Fibroblast of skin of right quadriceps (primary cell): ENCODE measurements at places on chromosomes 6 and 20.

DNA sequence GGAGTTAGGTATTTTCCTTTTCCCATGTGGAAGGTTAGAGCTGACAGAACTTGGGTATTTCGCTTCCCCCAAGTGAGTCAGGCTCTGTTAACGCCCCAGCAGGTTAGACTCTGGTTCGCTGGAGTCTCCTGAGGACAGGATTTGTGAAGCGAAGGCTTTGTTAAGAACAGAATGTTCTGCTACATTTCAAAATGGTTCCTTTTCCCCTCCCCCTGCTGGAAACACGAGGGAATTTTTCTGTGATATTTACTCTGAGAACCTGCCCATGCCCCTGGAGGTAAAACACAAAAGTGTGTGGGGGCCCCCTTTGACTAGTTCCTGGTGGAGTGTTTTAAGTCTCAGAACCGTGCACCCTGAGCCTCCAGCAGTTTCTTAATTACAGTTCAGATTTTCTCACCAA, 731.4 kb upstream of the CITED2 start:
- DNase-seq: peak; percentile 8

GRCh38 chr6:161214722-161215121, 59.1 kb downstream of the AGPAT4 start:
- no peak for DNase-seq

- DNase-seq: peak; percentile 32
Observed at GRCh38 chr6:38871741-38872568, 156.8 kb downstream of the DNAH8 start.

- peak; percentile 63 for DNase-seq
Observed at GRCh38 chr6:109242925-109243324, 139.3 kb downstream of the CD164 start.

- peak; percentile 2 for DNase-seq
Observed at GRCh38 chr6:24154121-24154520, 28.1 kb downstream of the NRSN1 start.

- DNase-seq: no peak
Observed at GRCh38 chr20:49542514-49542991, 25.4 kb downstream of the PTGIS start.

- DNase-seq: no peak
Observed at GRCh38 chr6:37551002-37551401, 51.3 kb upstream of the CCDC167 start.

DNA sequence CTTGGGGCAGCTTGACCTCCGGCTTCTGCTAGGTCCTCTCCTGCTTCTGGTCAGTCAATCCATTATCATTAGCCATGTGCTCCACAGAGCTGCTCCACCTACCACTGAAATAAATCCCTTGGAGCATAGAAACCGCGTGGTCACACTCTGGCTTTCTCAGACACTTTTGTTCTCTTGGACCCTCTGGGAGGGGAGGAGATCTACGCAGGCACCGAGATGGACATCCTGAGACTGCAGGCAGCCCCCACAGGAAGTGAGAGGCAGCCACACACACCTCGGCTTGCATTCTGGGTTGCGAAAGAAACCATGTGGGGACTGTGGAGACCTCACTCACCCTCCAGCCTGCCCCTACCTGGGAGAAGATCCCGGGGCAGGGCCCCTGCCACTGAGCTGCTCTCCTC, 79.5 kb downstream of the FYN start:
- no peak for DNase-seq

GRCh38 chr20:18058661-18059467, 1.1 kb upstream of the OVOL2 start:
- DNase-seq: no peak

DNA sequence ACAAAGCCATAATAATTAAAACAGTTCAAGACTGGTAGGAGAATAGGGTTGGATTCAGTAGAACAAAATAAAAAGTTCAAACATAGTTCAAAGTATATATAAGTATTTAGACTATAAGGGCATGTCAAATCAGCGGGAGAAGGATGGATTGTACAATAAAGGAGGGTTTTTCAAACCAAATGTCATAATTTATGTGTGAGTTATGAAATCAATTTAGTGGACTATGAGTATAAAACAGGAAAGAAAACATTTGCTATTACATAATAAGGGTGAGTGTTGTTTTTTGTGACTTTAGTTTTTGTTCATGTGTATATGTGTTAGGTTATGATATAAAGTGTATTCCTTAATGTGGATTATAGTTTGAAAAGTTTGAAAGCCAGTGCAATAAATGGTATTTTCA, 10.6 kb downstream of the ORC3 start:
- DNase-seq: no peak

DNA sequence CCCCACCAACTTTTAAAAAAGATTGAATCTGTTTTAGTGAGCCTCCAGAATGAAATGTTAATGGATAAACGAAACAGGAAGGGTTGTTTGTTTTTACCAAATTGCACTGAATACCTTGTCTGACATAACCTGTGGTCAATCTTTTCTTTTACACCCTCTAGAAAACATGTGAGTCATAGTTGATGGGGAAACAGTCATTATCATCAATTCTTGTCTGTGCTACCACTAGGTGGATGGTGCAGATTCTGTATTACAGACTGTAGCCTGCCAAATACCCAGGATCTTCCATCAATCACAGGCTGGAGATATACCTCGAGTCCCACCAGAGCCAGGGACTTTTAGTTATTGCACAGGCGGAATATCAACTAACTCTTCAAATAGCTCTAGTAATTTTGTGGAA, 29.5 kb upstream of the PKIB start:
- DNase-seq: no peak

- DNase-seq: no peak
Observed at GRCh38 chr6:50979171-50979525, 160.5 kb downstream of the TFAP2B start.

GRCh38 chr6:112281821-112282615, 27.7 kb upstream of the LAMA4 start:
- peak; percentile 90 for DNase-seq

DNA sequence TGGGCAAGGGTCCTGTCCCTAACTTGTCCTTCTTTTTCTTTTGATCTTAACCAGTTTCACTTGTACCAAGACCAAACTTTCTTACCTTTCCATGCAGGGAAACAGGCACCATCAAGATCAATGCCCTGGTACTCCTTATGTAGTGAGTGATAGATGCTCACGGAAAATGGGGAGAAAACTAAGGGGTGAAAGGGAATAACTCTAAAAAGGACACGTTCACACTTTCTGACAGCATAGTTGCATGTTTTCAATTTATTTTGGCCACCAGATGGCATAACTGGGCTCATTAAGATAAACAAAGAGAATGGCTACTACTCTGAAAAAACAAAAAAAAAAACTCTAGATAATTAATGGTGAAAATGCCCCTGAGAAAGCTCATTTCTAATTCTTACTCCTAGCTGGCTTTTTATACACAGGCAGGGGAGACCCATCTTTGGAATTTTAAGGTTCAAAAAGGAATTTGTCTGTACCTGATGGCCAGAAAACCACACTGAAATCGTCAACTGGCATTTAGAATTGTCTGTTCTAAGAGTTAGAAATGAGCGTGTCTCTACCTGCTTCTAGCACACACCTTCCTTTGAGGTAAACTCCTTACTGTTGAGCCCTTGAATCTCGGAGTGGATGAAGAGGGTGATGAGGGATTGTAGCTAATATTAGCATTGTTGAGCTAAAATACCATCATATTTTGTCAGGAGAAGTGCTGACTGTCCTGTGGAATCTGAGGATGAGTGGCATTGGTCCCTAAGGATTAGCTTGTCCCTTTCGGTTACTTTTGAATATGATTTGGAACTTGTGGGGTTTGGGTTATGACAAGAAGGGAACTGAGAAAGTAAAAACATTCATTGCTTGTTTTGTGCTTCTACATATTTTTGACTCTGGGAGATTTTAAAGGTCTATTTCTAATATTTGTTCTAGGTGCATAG, 62.2 kb upstream of the DDR1 start:
- DNase-seq: peak; percentile 51

DNA sequence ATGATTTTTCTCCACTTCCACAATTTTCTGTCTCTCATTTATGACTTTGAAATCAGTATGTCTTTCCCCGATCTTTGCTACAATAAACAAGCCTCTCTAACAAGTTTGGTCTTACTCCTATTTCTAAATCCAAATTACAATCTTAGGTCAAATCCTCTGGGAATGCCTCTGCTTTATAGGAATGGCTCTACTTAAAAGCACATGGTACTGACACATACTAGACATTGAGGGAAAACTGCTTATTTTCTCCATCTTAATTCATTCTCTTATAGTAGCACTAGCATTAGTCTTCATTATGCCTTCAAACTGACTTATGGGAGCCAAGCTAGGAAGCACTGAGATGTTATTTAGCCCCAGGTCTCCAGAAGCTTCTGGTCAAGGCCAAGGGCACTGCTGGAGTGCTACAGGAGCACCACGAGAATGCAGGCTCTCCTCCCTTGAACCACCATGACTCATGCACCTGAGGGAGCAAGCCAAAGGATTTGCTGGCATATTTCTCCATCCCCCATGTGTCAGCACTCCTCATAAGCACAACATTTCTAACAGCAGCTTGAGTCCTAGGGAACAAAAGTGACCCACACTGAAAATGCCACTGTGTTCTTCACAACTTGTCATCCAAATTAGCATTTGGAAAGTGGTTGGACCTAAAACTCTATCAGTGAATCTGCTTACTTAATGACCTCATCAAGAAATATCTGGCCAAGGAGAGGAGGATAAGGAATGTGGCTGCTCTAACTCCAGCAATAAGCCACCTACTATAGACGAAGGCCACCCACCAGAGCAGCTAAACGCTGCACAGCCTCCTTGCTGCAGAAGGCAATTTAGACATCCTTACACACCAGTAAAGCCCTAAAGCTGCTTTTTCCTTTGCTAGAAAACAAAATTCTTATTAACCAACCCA, 156.8 kb upstream of the KCNQ5 start:
- DNase-seq: peak; percentile 79

DNA sequence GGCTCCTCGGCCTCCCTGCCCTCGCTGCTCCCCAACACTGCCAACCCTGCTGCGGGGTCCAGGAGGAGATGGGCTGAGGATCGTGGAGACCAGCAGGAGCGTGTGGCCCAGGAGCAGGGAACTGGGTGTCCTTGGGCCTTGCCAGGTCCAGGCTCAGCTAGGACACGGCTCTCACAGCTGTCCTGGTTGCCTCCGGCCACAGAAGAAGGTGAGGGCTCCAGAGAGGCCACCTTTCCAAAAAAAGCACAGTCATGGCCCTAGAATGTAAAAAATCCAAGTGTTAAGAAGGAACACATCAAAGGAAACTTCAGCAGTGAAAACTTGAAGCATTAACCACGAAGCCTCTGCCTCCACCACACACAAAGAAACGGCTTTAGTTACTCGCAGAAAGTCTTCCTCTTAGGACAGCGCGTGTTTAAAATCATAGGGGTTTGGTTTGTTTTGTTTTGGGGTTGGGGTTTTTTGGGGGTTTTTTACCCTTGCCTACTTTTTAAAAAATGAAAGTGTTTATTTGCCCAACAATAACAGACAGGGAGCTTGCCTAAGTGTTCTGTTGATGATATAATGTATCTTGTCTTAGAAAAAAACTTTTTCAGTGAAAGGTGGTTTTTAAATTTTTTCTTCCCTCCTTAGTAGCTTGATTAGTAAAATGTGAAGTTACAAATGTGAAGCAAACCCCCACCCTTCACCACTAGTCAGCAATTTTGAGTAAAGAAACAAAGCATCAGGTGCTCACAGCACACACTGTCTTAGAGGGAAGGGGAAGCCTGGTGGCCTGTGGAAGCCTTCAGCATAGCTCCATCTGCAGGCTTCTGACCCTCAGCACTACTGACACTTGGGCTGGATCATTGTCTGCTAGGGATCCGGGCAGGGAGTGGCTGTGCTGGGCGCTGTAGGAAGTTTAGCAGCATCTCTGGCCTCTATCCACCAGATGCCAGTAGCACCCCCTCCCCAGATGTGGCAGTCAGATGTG, 60.0 kb downstream of the PTPN1 start:
- no peak for DNase-seq

- no peak for DNase-seq
Observed at GRCh38 chr6:1015825-1016224, 296.1 kb upstream of the FOXQ1 start.

GRCh38 chr20:53080969-53081871, 109.1 kb downstream of the TSHZ2 start:
- peak; percentile 58 for DNase-seq

- DNase-seq: peak; percentile 9
Observed at GRCh38 chr20:6940048-6940447, 172.6 kb downstream of the BMP2 start.

DNA sequence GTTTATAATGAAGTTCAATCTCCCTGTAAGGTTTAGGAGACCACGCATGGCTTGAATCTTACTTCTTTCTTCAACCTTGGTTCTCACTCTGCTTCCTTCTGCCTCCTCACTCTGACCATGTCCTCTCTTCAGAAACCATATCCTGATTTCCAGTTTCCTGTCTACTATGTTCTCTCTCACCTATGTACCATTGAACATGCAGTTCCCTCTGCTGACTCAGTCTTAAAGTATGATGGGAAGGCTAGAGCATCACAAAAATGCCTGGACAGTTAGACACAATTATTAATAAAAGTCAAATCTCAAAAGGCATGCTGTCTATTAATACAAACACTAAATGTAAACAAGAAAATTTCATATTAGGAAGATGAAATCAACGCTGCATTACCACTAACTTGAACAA, 151.6 kb downstream of the PRKN start:
- no peak for DNase-seq

DNA sequence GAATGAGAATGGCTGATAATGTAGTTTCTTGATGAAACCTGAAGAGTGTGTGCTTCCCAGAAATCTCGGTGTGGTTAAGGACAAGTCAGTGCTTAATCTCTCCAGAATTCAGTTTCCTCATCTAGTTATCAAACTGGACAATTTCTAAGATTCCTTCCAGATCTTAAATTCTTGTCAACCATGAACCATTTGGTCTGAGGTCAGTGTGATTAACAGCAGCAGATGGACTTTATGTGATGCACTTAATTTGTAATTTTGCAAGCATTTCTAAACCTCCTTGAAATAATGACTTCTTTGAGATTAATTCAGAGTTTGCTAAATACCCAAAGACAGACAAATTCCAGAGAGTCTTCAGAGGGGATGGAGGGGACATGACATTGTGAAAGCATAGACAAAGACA, 160.3 kb downstream of the KIF16B start:
- DNase-seq: no peak

GRCh38 chr6:118476551-118476950, 71.5 kb upstream of the PLN start:
- no peak for DNase-seq

GRCh38 chr6:167699141-167699931, 127.4 kb upstream of the AFDN start:
- DNase-seq: peak; percentile 44

GRCh38 chr20:40583205-40583604, 105.8 kb downstream of the MAFB start:
- DNase-seq: no peak
